ENCODE measurements at places on chromosomes 1 and 21.

DNA sequence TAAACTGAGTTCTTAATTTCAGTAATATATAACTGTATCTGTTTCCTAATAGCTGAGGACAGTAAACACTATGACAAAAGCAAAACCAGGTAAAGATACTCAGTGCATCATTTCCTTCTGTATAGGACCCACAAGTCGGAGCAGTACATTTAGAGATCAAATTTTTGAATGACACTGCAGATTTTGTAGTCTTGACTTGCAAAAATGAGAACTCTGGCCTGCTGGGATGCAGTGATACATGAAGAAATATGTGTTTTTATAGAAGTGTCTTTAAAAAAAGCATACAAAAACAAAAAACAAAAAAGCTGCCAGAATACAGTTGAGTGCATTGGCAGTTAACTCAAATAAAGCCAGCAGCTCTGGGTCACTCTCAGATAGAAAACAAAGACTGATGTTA, 19.0 kb downstream of the GART start:
- ATAC-seq, result no peak

DNA sequence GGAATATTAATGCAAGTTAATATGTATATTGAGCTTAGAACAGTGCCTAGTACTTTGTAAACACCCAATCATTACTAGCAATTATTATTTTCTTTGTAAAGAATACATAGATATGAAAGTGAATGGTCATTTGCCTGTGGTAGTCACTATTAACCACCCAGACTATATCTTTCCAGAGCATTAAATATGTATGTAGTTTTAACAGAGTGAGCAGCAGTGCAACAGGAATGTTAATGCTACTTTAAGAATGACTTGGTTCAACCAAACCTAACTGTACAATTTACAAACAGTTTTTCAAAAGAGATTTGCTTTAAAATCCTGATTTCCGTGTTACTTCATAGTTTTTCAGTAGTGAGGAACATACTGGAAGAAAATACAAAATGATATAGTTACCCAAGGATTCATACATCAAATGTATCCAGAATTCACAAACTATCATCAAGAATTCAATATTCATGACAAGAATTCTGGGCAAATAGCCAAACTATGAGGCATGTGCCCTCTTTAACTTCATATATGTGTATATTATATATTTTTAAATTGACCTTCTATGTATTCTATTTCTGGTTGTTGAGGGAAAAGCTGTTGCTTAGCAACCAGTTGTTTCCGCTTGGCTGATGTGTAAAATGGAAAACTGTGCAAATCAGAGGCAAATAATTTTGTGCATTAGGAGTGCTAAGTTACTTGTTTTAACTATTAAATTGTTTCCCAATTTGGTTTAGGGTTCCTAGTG, 34.9 kb upstream of the IVNS1ABP start:
- ATAC-seq, result no peak

DNA sequence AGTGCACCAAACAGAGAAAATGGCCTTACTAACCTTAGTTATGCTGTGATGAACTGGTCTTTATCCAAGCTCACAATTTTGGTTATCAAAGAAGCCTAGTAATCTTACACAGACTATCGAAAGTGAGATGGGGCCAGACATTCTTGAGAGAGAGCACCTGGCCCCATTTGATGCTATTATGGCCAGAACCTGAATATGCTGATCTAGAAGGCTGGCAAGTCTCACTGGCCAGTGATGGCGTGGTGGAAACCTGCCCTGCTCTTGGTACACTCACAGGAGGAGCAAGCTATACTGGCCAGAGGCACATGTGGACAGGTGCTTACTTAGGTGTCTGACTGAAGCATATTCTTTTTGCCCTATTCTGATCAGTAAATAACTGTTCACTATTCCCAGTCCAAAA, 357.8 kb upstream of the ZRANB2 start:
- no peak for ATAC-seq

DNA sequence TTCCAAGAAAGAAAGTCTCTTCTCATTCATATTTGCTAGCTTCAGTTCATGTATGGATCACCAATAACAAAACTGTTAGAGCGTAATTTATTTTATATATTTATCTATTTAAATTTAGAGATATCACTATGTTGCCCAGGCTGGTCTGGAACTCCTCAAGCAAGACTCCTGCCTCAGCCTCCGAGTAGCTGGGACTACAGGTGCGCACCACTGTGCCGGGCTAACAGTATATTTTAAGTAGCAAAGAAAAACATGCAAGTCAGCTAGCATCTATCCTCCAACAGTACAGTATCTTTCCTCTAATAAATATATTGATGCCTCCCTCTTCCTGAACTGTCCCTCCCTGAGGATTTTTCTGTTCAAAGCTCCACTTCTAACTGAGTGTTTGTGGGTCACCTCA, 21.5 kb downstream of the INPP5B start:
- ATAC-seq, result no peak

GRCh38 chr1:92795166-92795565, 10.3 kb upstream of the EVI5 start:
- ATAC-seq, result no peak

DNA sequence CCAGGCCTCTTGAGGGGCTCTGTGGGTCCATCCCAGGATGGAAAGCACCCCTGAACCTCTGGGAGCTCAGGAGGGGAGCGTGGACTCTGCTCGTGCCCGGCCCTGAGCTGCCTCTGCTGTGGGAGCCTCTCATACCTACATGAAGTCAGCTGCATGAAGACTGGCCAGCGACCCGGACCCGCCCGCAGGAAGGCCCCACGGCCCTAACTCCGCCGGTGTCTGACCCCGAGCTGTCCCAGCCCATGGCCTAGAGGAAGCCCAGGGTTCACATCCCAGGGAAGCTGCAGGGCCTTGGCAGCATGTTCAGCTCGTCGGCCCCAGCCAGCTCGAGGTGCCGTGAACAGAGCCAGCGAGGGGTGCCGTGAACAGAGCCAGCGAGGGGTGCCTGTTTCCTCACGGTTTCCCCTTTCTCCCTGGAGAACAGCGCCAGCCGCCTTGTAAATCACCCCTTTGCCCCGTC, 178.1 kb upstream of the ARHGEF16 start:
- no peak for ATAC-seq

DNA sequence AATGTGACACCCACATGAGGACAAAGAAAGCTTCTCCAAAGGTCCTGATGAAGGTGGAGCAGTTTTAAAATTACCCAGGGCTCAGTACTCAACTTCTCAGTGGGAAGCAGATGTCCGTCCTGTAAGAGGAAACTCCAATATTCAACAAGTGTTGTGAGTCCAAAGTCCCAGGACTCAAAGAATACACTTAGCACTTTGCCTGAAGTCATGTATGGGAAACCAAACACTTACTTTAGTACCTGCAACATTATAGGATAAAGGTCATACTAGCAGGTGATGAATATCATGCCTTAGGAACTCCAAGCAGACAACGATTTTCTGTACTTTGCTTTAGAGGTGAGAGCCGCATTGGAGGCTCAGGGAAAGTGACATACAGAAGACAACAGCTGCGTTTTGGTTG, 37.2 kb upstream of the ST6GALNAC3 start:
- no peak for ATAC-seq

DNA sequence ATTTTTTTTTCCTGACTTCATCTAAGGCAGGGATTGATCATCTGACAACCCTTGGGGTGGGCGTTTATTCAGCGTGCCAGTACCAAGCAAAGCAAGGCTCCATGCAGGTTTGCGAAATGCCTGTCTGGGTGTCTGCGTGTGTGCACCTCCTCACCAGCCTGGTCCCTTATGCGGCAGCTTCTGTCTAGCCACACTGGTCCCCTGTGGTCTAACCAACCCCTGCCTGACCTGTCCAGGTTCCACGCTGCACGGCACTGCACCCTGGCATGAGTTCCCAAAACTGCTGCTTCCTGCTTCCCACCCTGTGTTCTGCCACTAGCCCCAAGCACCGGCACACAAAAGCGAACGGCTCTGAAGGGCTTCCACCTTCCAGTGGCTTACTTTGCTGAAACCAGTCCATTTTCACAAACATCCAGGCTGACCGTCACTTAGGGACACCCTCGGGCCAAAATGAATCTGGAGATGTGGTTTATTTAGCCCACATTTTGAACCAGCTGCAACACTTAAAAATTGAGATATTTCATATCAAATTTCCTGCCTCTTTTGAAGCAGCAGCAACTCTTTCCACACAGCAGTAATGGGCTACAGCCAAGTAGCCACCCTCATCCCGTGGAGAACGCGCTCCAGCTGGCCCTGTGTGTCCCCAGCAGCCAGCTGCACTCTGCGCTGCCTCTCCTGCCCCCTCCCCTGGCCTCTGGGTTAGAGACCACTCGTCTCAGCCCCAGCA, 55.7 kb downstream of the HLCS start:
- ATAC-seq, result peak; percentile 1

GRCh38 chr1:54069791-54070170, 16.4 kb downstream of the TCEANC2 start:
- no peak for ATAC-seq

DNA sequence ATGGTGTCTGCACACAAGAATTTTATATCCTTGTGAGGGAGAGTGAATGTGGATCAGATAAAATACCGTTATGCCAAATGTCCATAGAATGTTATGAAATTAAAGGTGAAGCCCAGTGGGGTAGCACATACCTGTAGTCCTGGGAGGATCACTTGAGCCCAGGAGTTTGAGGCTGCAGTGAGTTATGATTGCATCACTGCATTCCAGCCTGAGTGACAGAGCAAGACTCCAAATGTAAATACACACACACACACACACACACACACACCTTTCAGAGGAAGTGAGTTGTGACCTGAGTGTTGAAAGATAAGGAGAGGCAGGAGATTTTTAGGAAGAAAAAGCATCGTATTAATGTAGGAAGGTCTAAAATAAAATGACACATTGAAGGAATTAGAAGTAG, 28.1 kb upstream of the ZYG11A start:
- no peak for ATAC-seq

- no peak for ATAC-seq
Measured at GRCh38 chr1:69787151-69787550, 219.4 kb downstream of the LRRC7 start.

DNA sequence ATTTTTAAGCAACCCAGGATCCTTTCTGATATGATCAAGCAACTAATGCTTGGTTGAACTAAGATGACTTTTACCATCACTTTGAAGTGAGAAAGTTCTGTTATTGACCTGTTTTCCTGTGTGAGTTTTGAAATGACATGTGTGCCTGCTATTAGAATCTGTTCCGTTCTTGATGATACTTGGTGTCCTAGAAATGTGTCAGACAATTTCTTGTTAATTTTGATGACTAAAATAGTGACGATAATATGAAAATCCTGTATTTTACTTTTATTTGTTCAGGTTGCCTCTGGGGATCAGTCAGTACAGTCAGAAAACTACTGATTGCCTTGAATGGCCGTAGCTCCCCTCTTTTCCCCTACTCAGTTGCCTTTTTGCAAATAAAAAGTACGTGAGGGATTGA, 228.0 kb downstream of the RYR2 start:
- peak; percentile 75 for ATAC-seq

DNA sequence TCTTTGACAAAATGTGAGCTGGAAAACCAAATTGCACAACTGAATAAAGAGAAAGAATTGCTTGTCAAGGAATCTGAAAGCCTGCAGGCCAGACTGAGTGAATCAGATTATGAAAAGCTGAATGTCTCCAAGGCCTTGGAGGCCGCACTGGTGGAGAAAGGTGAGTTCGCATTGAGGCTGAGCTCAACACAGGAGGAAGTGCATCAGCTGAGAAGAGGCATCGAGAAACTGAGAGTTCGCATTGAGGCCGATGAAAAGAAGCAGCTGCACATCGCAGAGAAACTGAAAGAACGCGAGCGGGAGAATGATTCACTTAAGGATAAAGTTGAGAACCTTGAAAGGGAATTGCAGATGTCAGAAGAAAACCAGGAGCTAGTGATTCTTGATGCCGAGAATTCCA, 42.7 kb downstream of the CENPF start:
- ATAC-seq, result no peak

DNA sequence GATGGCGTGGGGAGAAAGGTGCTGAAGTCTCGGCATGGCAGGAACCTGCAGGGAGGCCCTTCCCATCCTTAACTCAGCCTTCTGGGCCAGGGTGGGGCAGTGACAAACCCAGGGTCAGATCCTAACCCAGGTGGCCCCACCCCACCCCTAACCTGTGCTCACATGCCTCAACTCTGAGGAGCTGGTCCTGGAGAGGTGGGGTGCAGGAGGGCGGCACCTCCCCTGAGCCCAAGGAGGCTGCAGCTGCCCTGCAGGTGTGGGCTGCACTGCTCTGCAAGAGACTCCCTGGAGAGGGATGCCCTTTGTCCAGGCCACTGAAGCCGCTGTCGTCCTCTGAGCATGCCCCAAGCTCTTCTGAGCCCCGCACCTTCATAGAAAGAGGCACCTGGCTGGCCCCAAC, 15.2 kb upstream of the ADAMTSL4 start:
- ATAC-seq, result no peak

- no peak for ATAC-seq
Measured at GRCh38 chr1:220011620-220012019, 34.7 kb downstream of the EPRS1 start.

- ATAC-seq, result peak; percentile 72
Measured at GRCh38 chr1:167706931-167707877, 14.6 kb upstream of the MPZL1 start.

DNA sequence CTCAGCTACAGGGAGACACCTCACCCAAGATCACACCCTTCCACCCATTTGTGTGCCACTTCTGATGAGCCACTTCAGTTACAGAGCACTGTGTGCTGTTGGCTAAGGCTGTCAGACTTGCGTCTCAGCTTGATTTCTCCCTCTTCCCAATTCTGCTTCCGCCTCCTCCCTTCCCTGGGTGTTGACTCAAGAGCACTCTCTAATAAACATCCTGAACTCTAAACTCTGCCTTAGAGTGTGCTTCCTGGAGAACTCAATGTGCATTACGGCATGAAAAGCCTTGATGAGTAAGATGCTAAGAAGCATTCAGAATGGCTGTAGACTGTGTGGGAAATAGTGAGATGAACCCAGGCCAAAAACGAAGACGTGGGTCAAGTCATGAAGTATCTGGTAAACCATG, 54.9 kb upstream of the S1PR1 start:
- no peak for ATAC-seq

DNA sequence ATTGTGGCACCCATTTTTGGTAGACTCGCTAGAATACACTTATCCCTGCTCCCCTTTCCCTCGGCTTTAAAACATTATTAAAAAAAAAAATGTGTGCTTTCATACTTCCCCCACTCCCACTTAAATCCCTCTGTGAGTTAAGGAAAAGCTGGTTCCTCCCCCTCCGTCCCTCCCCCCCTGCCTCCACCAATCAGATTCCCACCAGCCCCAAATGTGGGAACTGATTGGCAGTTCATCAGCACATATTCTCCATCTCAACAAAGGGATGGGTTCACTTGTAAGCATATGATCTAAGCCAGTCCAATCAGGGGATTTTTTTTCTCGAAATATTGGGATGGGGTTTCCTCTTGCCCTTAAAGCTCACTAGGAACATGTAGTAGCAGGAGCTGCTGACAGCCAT, 10.8 kb upstream of the FYB2 start:
- ATAC-seq, result no peak

DNA sequence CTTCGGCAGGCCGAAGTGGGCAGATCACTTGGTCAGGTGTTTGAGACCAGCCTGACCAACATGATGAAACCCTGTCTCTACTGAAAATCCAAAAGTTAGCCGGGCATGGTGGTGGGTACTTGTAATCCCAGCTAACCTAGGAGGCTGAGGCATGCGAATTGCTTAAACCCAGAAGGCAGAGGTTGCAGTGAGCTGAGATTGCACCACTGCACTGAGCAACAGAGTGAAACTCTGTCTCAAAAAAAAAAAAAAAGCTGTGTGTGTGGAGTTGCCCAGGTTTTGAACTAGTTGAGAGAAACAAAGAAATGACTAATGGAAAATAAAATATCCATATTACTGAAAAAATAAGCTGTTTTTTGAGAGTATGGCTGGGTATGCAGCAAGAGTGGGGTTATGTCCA, 100.2 kb downstream of the GTF2B start:
- peak; percentile 34 for ATAC-seq

GRCh38 chr1:221740993-221741702, 741 bp downstream of the DUSP10 start:
- no peak for ATAC-seq
